ENCODE measurements at places on chromosomes 4 and X. TPM values are rescaled to one million over a fixed set of nuclear protein-coding genes. Genes with fewer than 3 reads are reported as not detected.

GRCh38 chrX:4909348-4909747 is 1195.9 kb upstream of the PRKX start:
- no peak for DNase-seq

- DNase-seq = no peak
These were observed 184.7 kb downstream of the TMA16 start for GRCh38 chr4:163679189-163679588.

GRCh38 chr4:40648742-40649281 is 19.1 kb upstream of the RBM47 start:
- DNase-seq = no peak

DNA sequence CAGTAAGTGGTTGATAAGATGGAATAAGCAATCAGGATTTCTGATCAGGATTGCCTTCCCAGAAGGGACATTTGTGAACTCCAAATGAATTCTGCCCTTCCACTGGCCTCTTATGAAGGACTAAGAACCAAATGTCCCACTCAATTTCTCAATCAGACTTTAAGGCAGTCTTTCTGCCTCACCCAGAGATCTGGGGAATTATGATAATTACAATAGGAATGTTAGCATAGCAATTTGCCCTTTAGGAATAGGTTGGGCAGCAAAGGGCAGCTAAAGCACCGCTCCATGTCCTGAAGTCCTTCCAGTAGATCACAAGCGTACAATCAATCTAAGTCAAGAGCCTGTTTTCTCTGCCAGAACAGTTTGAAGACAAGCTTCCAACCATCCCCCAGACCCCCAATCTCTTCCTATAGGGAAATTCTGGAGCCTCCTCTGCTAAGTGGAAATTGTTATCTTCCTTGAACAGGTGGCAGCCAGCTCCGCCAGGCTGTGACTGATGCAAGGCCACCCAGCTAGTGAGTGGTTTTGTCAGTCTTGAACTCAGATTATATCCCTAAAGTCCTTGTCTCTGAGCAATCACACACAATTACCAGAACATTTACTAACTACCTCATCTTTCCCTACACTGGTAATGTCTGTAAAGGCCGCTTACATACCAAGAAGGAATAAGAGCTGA is 18.6 kb downstream of the NKX3-2 start:
- DNase-seq = no peak

Gene COPS4
- total RNA-seq = 56.9 TPM

Gene SMIM10L2A
- 14.8 TPM for total RNA-seq

GRCh38 chr4:8766610-8767009 is 105.0 kb downstream of the HMX1 start:
- no peak for DNase-seq

DNA sequence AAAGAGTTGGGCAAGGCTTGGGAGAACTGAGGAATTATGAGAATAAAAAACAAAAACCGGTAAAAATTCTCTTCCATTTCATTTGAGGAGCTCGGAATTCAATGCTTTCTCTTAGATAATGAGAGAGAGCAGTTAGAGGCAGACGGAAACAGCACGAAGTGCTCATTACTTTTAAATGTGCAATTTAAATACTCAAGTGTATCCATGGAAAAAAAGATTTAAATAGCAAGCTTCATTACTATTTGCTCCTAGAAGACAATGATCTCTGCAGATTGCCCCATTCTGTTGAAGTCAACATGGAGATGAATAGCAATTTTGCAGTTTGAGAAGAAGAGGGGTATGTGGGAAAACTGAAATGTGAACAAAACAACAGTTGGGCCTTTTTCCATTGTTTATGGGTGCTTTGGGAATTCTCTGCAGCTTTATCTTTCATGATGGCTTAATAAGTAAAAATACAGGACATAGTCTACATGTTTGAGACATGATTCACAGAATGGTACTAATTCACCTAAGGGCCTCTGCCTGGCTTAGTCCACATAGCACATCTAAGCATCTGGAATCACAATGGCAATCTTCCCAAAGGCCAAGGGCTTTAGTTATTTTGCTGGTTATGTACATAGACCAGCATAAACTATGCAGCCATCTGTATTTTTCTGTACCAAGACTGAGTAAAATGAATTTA is 512.7 kb upstream of the FAT1 start:
- no peak for DNase-seq

DNA sequence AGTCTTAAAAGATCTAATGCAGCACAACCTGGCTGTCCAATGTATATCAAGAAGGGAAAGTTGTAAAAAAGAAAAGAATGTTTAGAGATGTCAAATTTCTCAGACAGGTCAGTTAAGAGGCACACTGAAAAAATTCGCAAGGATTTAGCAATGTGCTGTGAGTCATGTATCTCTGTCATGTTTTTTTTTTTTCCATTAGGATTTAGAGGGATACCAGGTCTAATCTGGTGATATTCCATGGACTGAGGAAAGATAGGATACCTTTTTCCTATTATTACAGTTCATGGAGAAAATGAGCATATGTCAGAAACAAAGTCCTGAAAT is 815.4 kb upstream of the PCDH10 start:
- no peak for DNase-seq

Gene NKX6-1
- total RNA-seq = 0.40 TPM

DNA sequence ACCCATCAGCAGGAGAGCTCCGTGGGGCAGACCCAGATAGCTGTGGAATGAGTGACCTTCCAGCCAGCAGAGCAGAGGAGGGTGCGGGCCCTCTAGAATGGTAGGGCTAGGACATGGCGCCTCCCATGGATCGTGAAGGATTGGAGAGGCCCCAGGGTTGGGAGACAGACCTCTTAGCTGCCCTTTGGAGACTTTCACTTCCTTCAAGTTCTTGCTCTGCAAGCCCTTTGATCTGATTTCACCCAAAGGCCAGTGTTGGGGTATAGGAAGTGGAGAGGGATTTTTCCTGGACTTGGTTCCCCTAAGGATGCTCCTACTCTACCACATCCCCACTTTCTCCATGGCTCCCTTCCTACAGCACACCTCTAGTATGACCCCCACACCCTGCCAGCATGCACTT is 3.0 kb downstream of the SASH3 start:
- no peak for DNase-seq

- DNase-seq = no peak
These were observed 1906.6 kb upstream of the TENM3 start for GRCh38 chr4:180336494-180337090.

- DNase-seq = no peak
These were observed 1147.1 kb downstream of the STIM2 start for GRCh38 chr4:28007693-28008092.

DNA sequence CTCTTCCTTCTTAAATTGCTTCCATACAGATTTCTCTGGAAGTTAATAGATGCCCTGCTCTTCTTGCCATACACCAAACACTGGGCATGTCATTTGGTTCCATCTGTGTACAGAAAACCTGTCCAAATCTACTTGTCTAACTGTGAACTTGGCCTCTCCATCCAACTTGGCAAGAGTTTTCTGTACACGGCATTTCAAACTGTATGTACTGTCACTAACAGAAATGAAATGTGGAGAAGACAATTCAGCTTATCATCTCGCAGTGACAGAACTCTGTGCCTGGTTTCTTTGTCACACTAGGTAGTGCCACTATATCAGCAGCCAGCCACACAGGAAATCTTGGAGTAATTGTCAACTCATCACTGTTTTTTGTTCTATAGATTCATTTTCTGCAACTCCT is 58.2 kb downstream of the CXXC4 start:
- DNase-seq = no peak

DNA sequence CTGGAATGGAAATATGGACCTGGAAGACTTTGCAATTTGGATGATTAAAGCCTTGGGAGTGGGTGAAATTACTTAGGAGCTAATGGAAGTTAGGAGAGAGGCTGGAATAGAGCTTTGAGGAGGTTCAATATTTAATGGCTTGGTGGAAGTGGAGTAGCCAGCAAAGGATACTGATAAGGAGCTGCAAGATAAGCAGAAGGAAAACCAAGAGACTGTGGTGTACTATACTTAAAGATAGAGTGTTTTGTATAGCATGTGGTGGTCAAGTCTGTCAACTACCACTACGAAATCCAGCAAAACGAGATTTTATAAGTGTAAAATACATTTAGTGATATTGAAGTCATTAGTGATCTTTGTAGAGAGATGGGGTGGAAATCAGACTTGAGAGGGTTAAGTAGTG is 54.0 kb upstream of the TMLHE start:
- DNase-seq = no peak

DNA sequence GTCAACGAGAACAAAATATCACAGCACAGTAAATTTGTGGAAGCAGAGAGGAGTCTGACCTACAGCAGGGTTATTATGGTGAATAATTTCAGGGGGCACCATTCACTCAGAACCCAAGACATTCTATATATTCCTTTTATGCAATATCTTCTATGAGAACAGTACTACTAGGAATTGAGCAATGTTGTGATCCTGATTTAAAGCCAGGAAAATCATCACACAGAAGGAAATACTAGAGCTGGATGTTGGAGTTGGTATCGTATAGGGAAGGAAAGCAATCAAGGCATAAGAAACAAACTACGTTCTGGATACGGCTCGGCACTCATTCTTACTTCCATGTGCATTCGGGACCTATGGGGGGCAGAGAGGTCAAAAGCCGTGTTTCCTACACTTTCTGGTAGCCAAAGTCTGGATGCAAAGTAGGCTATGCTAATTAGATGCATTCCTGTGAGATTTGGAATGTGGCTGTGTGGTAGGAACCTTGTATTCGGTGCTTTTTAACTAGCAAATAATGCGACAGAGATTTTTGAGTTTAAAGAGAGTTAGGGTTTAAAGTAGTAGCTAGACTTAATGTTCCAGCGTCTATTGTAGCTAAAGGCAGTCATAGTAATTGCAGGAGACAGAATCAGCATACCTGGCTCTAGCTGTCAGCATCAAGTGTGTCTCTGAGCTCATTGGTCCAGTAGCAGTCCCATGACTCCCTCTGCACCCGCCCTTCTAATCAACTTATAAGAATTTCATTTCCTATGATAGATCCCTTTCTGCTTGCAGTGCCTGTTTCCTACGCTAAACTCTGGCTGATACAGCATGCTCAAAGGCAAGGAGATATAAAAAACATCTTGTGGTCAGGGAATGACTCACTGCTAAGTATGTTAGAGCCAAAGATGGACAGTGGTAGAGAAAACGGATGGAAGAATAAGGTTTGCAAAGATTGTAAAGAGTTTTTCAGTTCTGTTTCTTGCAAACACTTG is 43.3 kb upstream of the PDGFC start:
- no peak for DNase-seq

DNA sequence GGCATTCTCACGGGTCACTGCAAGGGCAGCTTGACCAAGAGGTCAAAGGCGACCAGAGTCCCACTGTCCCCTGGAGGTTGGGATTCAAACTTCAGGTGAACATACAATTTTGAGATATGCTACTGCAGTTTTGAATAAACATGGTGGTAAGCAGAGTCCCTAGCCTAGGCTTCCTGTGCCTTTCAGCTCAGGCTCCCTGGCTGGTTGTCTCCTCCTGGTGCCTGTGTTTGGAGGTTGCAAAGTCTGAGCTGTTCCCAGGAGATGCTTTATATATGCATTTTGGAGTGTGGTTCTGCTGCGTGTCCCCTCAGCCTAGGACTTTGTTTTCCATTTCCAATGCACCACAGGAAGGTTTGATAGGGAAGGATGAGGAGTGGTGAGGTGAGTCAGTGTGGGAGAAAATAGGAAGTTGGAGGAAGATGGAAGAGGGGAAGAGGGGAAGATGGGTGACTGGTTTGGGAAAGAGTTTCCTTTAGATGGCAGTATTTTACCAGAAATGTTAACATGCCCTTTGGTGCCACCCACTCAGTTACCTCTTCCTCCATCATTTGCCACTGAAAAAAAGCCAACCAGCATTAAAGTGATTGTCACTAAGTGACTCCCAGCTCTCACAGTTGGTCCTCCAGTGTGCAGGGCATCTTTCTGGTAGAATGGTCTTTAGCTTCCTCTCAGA is 211.7 kb upstream of the AGTR2 start:
- no peak for DNase-seq

GRCh38 chr4:88981993-88982392 is 75.0 kb downstream of the FAM13A start:
- no peak for DNase-seq

GRCh38 chrX:11778230-11778629 is 20.2 kb downstream of the MSL3 start:
- no peak for DNase-seq

DNA sequence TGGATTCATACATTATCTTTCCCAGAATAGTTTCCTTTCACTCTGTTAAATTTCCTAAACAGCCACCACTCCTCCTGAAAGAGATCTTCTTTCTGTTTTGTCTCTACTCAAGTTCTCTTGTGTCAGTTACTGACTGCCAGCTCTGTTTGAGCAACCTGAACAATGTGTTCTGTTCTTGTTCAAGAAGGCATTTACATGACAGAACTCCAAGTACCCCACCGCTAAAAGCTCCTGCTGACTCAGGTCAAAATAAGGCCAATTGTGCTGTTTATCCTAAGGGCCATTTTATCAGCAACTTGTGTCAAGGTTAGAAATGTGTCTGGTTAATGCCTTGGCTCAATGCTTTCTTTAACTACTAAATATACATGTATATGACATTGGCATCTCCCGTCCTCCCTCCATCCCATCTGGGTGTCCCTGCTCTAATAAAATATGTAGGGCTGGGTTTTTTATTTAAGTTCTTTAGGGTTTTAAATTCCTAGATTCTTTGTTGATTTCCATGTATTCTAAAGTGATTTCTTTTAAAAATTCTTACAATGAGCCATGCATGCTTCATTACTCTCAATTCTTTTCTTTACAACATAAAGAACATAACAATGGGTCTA is 144.3 kb upstream of the PAQR3 start:
- DNase-seq = peak; percentile 78

Gene BRCC3
- total RNA-seq = 10.0 TPM

DNA sequence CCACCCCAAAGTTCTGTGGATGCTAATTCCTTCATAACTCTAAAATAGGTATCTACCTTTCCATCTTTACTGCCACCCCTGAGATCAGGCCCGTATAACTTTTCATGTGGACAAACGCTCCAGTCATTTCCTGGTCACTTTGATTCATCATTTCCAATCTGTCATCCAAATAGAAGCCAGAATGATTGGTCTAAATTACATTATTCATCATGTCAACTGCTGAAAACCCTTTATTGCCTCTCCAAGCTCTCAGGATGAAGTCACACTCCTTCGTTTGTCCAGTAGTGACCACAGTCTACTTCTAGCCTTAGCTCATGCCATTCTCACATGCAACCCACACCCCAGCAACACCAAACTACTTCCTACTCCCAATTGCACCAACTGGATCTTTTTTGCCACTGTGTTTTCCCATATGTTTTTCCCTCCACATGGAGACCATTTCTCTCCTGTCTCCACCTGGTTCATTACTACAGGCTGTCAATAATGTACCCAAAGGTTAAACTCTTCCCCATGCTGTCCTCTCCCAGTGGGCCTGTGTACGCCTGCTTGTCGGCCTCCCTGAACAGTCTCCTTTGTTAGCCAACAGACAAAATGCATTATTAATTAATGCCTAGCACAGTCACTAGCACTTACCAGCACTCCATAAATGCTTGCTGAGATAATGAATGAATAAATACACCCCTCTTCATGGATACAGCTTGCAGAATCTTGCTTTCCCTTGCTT is 382.6 kb upstream of the NOCT start:
- DNase-seq = no peak

DNA sequence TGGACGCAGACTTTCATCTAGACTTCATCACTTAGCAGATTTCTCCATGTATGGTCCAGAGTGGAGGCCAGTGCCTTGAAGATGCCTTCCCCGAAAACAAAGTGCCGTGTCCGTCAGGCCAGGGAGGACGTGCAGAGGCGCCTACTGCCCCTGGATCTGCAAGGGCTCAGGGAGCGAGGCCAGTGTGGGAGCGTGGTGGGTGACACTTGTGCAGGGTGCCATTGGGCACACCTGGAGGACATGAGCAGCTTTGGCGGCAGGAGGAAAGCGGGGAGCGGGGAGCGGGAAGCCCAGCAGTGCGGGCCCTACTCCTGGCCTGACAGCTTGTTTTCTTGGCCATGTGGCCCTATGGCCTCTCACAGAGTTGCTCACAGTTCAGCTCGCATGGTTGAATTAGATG is 25.8 kb downstream of the WFS1 start:
- DNase-seq = no peak
